ENCODE measurements at places on chromosomes 11 and 22. TPM values are rescaled to one million over a fixed set of nuclear protein-coding genes. Genes with fewer than 3 reads are reported as not detected.

The SERPIND1 gene
- polyA plus RNA-seq, result 0.38 TPM

The KRTAP5-4 gene
- polyA plus RNA-seq, result not detected

The SULT4A1 gene
- 2.6 TPM for polyA plus RNA-seq

The EHBP1L1 gene
- 53.2 TPM for polyA plus RNA-seq

The GAS2 gene
- 1.8 TPM for polyA plus RNA-seq

The SCGB1C1 gene
- polyA plus RNA-seq, result not detected

The KREMEN1 gene
- polyA plus RNA-seq, result 1.9 TPM

The AMPD3 gene
- polyA plus RNA-seq, result 3.8 TPM

The HPS5 gene
- 22.5 TPM for polyA plus RNA-seq

The PGR gene
- 3.1 TPM for polyA plus RNA-seq

The OR51F1 gene
- not detected for polyA plus RNA-seq

The PRDM11 gene
- 12.3 TPM for polyA plus RNA-seq

The UCP2 gene
- polyA plus RNA-seq, result 7.3 TPM

The HYOU1 gene
- polyA plus RNA-seq, result 35.7 TPM

The HYLS1 gene
- polyA plus RNA-seq, result 4.5 TPM

The LDLRAD3 gene
- 2.3 TPM for polyA plus RNA-seq

The GPHA2 gene
- polyA plus RNA-seq, result not detected

The MMP11 gene
- polyA plus RNA-seq, result 5.1 TPM

The MB gene
- polyA plus RNA-seq, result 2.8 TPM

The OR2D2 gene
- not detected for polyA plus RNA-seq

The C11orf21 gene
- 0.46 TPM for polyA plus RNA-seq

The LAYN gene
- polyA plus RNA-seq, result 17.6 TPM

The MMP27 gene
- not detected for polyA plus RNA-seq

The APOBEC3A gene
- 4.4 TPM for polyA plus RNA-seq

The BDNF gene
- polyA plus RNA-seq, result 1.1 TPM

The FAM111B gene
- 0.25 TPM for polyA plus RNA-seq

The C22orf15 gene
- 0.23 TPM for polyA plus RNA-seq

The PACSIN3 gene
- 22.0 TPM for polyA plus RNA-seq

The OR5B21 gene
- not detected for polyA plus RNA-seq

The SEPTIN3 gene
- 0.05 TPM for polyA plus RNA-seq

The ARAP1 gene
- polyA plus RNA-seq, result 30.8 TPM

The KCNC1 gene
- polyA plus RNA-seq, result not detected

The KDM4E gene
- not detected for polyA plus RNA-seq

The ADM2 gene
- polyA plus RNA-seq, result 0.50 TPM

The C1QTNF4 gene
- polyA plus RNA-seq, result 3.1 TPM

The SMTNL1 gene
- polyA plus RNA-seq, result not detected

The P2RY2 gene
- 0.54 TPM for polyA plus RNA-seq

The TMEM45B gene
- 10.0 TPM for polyA plus RNA-seq

The SPDYC gene
- polyA plus RNA-seq, result not detected

The OR4X2 gene
- not detected for polyA plus RNA-seq

The AGBL2 gene
- polyA plus RNA-seq, result 1.6 TPM

The SLCO2B1 gene
- polyA plus RNA-seq, result 14.1 TPM

The INPP5J gene
- 7.6 TPM for polyA plus RNA-seq

The OPCML gene
- polyA plus RNA-seq, result under 0.01 TPM

The GUCY1A2 gene
- polyA plus RNA-seq, result 0.75 TPM

The CEP126 gene
- 14.7 TPM for polyA plus RNA-seq

The CRACR2B gene
- 10.5 TPM for polyA plus RNA-seq

The CALCB gene
- polyA plus RNA-seq, result not detected

The SLC22A9 gene
- not detected for polyA plus RNA-seq

The CSF2RB gene
- 2.9 TPM for polyA plus RNA-seq

The ENTHD1 gene
- not detected for polyA plus RNA-seq

The OR8D4 gene
- not detected for polyA plus RNA-seq

The OR52A1 gene
- polyA plus RNA-seq, result not detected

The SHISAL1 gene
- 0.26 TPM for polyA plus RNA-seq

The PPFIBP2 gene
- 31.7 TPM for polyA plus RNA-seq
